ENCODE measurements at places on chromosomes 2 and 18.

DNA sequence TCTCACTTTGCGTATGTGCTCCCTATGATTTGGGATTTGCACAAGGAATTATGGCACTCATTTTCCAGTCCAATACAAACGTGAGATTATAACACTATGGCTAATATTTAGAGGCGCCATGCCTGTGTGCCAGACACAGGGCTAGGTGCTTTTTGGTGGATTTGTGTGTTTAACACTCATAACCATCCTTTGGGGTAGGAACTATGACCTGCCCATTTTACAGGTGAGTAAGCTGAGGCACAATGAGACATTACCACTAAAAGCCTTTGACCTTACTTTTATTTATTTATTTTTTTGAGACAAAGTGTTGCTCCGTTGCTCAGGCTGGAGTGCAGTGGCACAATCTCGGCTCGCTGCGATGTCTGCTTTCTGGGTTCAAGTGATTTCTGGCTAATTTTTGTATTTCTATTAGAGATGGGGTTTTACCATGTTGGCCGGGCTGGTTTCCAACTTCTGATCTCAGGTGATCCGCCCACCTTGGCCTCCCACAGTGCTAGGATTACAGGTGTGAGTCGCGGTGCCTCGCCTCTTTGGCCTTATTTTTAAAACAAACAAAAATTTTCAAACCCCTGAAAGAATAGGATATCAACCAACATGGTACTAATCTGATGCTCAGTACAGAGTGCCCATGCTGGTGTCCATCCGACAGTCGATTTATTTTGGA is 26.6 kb upstream of the GLI2 start:
- DNase-seq = no peak

GRCh38 chr2:95275601-95276243 is 1.5 kb downstream of the PROM2 start:
- peak; percentile 38 for DNase-seq

DNA sequence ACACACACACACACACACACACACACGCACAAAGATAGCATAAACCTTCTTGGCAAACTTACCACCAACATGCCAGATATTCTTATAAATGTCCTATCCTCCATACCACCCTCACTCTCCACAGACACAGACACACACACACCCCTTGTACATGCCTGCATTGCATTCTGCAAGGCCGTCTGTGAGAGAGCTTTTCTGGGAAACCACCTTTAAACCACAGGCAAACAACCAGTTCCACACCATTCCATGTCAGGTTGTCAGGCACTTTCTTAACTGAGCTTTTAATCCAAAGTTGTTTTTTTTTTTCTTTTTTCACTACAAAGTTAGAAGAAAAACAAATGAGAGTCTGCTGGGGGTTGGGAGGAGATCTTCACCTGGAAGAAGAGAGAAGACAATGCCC is 221.1 kb downstream of the C1D start:
- DNase-seq = no peak

DNA sequence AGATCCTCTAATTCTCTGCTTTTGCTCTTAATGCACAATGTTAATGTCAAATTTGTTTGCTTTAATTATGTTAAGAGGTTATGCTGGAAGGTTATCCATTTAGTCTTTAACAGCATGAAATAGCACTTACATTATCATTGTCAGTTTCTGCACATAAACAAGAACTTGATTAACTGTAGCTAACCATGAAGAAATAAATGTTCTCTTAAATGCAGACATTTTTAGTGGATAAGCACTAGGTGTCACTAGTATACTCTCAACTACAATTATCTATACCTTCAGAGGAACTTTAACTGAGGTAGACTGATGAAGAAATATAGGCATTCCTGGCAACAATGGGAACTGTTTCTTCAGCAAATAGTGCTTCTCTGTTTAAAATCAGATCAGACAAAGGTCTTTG is 178.8 kb upstream of the CHST9 start:
- peak; percentile 17 for DNase-seq

DNA sequence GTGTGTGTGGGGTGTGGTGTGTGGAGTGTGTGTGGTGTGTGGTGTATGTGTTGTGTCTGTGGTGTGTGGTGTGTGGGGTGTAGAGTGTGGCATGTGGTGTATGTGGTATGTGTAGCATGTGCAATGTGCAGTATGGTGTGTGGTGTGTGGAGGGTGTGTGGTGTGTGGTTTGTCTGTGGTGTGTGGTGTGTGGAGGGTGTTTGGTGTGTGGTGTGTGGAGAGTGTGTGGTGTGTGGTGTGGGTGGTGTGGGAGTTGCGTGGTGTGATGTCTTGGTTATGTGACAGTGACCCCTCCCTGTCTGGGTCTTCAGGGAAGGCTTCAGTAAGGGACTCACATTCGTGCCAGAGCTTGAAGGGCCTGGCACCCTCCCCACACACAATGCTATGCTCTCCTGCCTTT is 718.2 kb upstream of the SOX11 start:
- DNase-seq = no peak

- DNase-seq = no peak
Measured at GRCh38 chr18:80253236-80253635, 5.9 kb upstream of the PARD6G start.

DNA sequence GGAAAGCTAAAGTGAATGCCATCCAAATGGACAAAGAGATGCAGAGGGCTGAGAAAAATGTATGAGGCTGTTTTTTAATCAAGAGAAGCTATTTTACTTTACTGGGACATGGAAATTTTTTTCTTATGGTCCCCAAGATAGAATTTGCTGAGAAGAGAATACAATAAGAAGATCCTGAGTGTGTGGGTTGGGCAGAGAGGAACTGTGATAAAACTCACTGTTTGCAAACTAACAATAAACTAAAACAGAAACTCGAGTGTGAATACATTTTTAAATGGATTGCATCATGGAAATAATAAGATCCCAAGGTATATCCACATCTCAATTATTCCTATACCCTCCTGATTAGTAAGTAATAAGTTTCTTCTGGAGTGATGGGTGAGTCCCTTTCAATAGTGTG is 4.4 kb downstream of the NEB start:
- DNase-seq = no peak

- no peak for DNase-seq
Measured at GRCh38 chr2:30826481-30826880, 19.2 kb upstream of the CAPN13 start.

- DNase-seq = no peak
Measured at GRCh38 chr18:79733986-79734770, 54.6 kb downstream of the CTDP1 start.

- DNase-seq = no peak
Measured at GRCh38 chr2:55493220-55493619, 26.3 kb upstream of the CFAP36 start.

DNA sequence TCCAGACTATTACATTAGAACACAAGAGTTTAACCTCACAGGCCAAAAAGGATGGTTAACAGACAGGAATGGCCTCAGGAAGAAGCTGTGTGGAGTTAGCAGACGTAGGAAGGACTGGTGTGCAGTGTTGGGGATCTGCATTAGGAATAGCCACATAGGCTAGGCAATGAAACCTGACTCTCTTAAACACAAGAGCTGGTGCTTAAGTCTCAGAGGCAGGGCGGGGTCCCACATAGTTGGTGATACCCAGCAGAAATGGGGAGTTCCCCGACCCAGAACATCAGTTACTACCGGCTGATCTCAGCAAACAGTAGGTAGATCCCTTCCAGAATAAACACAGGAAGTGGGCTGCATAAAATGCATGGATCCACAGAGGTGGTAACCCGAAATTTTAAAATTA is 64.1 kb downstream of the CCDC93 start:
- DNase-seq = no peak

- DNase-seq = no peak
Measured at GRCh38 chr2:84214455-84214854, 244.6 kb downstream of the SUCLG1 start.

DNA sequence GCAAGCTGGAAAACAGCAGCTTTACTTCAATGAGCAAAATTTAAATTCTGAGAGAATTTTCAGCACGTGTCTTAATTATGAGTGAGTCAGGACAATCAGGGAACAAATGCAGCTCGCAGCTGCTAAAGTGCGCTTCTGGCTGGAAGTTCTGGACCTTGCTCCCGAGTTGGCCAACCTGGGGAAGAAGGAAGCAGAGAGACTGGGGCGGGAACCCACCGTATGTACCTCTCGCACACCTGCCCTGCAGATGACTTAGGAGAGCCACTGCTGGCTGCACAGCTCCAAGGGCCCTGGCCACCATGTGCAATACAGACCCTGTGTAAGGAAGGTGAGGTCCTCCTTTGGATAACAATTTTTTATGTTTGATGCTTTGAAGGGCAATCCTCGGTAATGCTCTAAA is 42.4 kb downstream of the REEP1 start:
- DNase-seq = no peak

GRCh38 chr2:167493862-167494261 is 605.6 kb downstream of the XIRP2 start:
- no peak for DNase-seq

- no peak for DNase-seq
Measured at GRCh38 chr2:84441036-84441435, 18.0 kb downstream of the SUCLG1 start.

- DNase-seq = no peak
Measured at GRCh38 chr18:36340246-36340645, 42.7 kb downstream of the FHOD3 start.

- DNase-seq = no peak
Measured at GRCh38 chr2:12424809-12425208, 291.9 kb upstream of the TRIB2 start.

GRCh38 chr18:78087338-78087737 is 837.7 kb downstream of the GALR1 start:
- no peak for DNase-seq

DNA sequence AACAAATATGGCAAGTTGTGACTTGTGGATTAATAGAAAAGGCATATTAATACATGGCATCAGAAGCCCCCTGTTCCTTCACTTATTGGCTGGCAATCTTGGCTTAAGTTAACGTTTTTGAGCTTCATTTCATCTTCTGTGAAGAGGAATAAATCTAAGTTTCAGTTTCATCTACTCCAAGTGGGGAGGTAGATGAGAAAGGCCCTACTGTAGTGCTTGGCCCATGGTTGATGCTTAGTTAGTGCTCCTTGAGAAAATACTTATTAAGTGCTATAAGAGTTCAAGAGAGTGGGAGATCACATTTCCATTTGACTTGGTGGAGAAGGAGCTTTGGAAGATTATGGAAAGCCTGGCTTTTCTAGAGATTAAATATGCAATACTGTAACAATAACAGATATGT is 244.3 kb downstream of the BABAM2 start:
- DNase-seq = no peak

DNA sequence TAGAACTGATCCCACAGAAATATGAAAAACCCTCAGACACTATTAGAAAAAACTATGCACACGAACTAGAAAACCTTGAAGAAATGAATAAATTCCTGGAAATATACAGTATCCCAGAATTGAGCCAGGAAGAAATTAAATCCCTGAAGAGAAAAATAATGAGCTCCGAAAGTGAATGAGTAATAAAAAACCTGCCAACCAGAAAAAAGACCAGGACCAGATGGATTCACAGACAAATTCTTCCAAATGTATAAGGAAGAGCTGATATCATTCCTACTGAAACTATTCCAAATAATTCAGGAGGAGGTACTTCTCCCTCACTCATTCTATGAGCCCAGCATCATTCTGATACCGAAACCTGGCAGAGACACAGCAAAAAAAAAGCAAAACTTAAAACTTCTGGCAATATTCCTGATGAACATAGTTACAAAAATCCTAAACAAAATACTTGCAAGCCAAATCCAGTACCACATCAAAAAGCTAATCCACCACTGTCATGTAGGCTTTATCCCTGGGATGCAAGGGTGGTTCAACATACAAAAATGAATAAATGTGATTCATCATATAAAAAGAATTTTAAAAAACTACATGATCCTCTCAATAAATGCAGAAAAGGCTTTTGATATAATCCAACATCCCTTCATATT is 1397.6 kb upstream of the DDX18 start:
- DNase-seq = no peak
